ENCODE measurements at places on chromosomes 3 and 15.

DNA sequence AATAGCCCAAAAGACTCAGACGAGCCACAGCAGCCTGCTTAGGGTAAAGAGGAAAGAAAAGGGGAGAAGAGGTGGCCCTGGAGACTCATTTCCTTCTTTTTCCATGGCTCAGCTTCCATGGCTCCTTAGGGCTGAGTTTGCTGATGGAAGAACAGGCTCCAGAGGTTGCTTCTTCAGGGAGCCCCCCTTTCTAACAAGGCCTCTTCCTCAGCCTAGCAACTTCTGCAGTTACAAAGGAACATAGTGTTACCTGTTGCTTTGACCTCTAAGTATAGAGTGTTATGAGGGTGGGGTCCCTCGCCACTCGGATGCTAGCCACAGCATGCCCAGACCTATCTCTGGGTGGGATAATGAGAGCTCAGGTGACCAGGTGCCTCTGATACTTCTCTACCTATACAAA lies 43.2 kb upstream of the SPESP1 start:
- H3K36me3 ChIP-seq = no peaks in the 10 kb centered on the region
- H3K27me3 ChIP-seq = no peaks in the 10 kb centered on the region
- DNase-seq = no peak
- peaks cover 2% of the 10 kb centered on the region for H3K4me1 ChIP-seq

- H3K4me1 ChIP-seq = peaks cover 76% of the 10 kb centered on the region
- peak overlapping the region; percentile 1 for H3K27ac ChIP-seq
- no peak overlapping the region for H3K4me3 ChIP-seq
- DNase-seq = no peak
These were observed 6.3 kb downstream of the PXYLP1 start for GRCh38 chr3:141237701-141238521.

GRCh38 chr3:60841355-60841754 lies 409.9 kb downstream of the FHIT start:
- no peak for DNase-seq
- no peaks in the 10 kb centered on the region for H3K4me1 ChIP-seq
- no peaks in the 10 kb centered on the region for H3K36me3 ChIP-seq
- no peak overlapping the region for H3K4me3 ChIP-seq
- H3K27ac ChIP-seq = no peak overlapping the region

GRCh38 chr3:36482256-36482655 lies 102.0 kb downstream of the STAC start:
- H3K27me3 ChIP-seq = no peaks in the 10 kb centered on the region
- no peak overlapping the region for H3K4me3 ChIP-seq
- H3K4me1 ChIP-seq = no peaks in the 10 kb centered on the region
- no peaks in the 10 kb centered on the region for H3K36me3 ChIP-seq
- no peak for DNase-seq

DNA sequence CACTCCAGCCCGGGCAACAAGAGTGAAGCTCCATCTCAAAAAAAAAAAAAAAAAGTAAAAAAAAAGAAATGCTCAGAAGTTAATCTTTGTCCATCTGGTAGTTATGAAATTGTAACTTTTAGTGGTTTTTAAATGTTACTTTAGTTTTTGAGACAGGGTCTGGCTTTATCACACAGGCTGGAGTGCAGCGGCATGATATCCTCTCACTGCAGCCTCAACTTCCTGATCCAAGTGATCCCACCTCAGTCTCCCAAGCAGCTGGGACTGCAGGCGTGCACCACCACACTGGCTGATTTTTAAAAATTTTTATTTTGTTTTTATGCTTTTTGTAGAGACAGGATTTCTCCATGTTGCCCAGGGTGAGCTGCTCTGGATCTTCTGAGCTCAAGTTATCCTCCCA lies 1.3 kb downstream of the RNU5B-1 start:
- no peaks in the 10 kb centered on the region for H3K27me3 ChIP-seq
- no peak overlapping the region for H3K4me3 ChIP-seq
- H3K27ac ChIP-seq = no peak overlapping the region
- H3K4me1 ChIP-seq = peaks cover 14% of the 10 kb centered on the region
- H3K36me3 ChIP-seq = no peaks in the 10 kb centered on the region

- H3K36me3 ChIP-seq = no peaks in the 10 kb centered on the region
- H3K4me1 ChIP-seq = peaks cover 11% of the 10 kb centered on the region
- DNase-seq = no peak
- no peak overlapping the region for H3K4me3 ChIP-seq
- no peak overlapping the region for H3K27ac ChIP-seq
These were observed 3.1 kb upstream of the CFAP20DC start for GRCh38 chr3:59052803-59053411.

- no peak overlapping the region for H3K4me3 ChIP-seq
- no peaks in the 10 kb centered on the region for H3K36me3 ChIP-seq
- H3K27me3 ChIP-seq = no peaks in the 10 kb centered on the region
- H3K27ac ChIP-seq = no peak overlapping the region
These were observed 23.1 kb downstream of the PLXNB1 start for GRCh38 chr3:48406443-48407431.

- no peaks in the 10 kb centered on the region for H3K4me1 ChIP-seq
- H3K36me3 ChIP-seq = peaks cover 13% of the 10 kb centered on the region
- no peak for DNase-seq
- H3K27ac ChIP-seq = no peak overlapping the region
- H3K27me3 ChIP-seq = no peaks in the 10 kb centered on the region
- no peak overlapping the region for H3K4me3 ChIP-seq
These were observed 56.7 kb downstream of the UQCC5 start for GRCh38 chr3:52593103-52593502.

DNA sequence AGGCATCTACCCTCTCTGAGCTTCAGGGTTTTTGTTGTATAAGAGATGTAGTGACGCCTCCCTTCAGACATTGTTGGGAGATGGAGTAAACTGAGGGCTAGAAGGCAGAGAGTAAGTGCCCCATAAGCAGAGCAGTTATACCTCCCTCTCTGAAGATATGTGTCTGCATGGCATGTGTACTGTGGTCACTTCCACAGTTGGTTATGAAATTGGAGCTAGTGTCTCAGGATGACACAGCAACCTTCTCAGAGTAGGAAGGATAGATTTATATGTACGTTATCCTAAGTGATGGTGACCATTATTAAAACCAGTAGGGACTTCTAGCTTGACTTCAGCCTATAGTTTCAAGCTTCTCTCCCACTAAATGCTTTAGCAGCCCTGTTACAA lies 17.9 kb downstream of the PXK start:
- H3K27me3 ChIP-seq = no peaks in the 10 kb centered on the region
- peaks cover 32% of the 10 kb centered on the region for H3K4me1 ChIP-seq
- no peak for DNase-seq
- no peaks in the 10 kb centered on the region for H3K36me3 ChIP-seq
- H3K27ac ChIP-seq = no peak overlapping the region
- H3K4me3 ChIP-seq = no peak overlapping the region

GRCh38 chr3:117589454-117589853 lies 879.9 kb downstream of the TUSC7 start:
- no peaks in the 10 kb centered on the region for H3K36me3 ChIP-seq
- no peak for DNase-seq
- no peaks in the 10 kb centered on the region for H3K27me3 ChIP-seq
- no peak overlapping the region for H3K4me3 ChIP-seq
- H3K4me1 ChIP-seq = no peaks in the 10 kb centered on the region

DNA sequence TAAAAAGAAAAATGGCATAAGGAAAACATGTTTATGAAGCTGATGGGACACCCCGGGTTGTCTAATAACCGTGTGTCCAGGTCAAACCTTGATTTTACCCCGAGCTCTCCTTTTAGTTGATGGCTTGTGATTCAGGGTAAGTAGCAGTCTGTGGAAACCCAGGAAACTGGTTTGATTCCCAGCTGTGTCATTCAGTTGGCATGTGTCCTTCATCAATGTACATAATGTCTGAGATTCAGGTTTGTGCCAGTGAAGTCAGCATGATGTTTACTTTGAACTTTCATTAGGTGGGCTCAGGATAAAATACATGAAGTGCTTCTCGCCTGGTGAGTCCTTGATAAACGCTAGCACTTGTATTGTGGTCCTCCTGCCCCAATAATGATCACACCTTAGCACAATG lies 4.3 kb upstream of the COPG1 start:
- no peak overlapping the region for H3K4me3 ChIP-seq
- H3K36me3 ChIP-seq = no peaks in the 10 kb centered on the region
- H3K27ac ChIP-seq = no peak overlapping the region
- H3K27me3 ChIP-seq = no peaks in the 10 kb centered on the region
- peaks cover 16% of the 10 kb centered on the region for H3K4me1 ChIP-seq
- DNase-seq = no peak

DNA sequence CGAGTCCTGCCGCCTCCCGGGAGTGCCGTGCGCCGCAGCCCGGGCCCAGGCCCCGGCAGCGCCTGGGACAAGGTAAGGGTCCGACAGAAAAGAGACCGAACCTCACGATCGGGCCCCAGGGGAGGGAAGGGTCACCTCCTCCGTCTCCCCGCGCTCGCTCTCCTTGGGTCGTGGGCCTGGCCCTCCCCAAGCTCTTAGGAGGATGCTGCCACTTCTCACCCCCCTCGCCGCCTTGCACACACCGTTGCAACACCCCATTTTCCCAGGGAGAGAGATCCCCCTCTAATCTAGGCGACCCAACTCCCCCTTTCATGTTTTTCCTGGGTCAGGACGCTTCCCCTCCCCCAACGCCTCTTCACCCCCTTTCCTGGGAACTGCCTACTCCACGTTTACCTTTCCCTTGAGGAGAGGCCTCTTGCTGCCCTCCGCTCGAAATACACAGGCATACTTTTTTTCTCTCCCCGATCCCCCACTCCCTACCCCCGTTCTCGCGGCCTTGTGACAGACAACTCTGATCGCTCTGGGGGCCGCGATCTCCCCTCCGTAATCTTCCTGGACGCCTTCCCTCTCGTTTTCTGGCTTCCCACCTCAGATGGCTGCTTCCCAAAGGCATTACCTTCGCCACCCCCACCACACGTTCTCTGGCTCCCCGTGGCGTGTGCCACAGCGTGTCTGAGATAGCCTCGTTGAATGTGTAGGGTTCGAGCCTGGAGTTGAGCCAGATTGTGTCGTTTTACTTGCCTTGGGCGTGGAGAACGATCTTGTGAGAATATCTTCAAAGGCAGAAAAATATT lies 688 bp downstream of the SETD5 start:
- peaks cover 25% of the 10 kb centered on the region for H3K4me1 ChIP-seq
- H3K27me3 ChIP-seq = no peaks in the 10 kb centered on the region
- peaks cover 22% of the 10 kb centered on the region for H3K36me3 ChIP-seq
- H3K27ac ChIP-seq = peak overlapping the region; percentile 94
- DNase-seq = peak; percentile 19

DNA sequence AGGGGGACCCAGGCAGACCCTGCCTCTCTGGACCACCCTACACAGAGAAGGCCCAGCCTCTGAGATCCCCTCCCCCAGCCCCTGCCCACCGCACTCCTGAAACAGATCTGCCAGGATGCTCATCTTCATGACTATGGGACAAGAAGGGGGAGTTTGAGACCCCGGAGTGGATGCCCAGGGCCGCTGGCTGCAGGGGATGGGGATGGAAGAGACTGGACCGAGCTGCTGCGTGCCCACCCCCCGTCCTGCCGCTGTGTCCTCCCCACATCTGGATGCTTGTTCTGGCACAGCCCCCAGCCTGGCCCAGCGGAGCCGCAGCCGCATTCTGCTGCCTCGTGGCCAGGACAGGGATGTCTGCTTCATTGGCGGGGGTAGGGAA lies 30.3 kb upstream of the SEMA3F start:
- H3K27ac ChIP-seq = no peak overlapping the region
- H3K4me3 ChIP-seq = no peak overlapping the region
- no peaks in the 10 kb centered on the region for H3K27me3 ChIP-seq
- H3K36me3 ChIP-seq = peaks cover 23% of the 10 kb centered on the region

DNA sequence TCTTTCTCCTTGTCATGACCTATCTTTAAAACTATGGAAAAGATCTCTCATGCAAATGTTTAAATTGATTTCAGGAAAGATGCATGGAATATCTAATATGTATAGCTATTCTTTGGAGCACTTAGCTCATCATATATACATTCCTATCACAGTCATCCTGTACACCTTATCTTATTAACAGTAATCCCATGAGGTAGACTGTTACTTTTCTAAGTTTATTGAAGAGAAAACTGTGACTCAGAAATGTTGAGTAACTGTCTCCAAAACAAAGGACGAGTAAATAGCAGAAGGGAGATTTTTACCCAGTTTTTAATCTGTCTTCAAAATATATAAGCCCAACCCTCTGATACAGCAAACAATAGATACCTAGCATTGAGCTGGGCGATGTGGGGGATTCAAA lies 308.3 kb downstream of the GAP43 start:
- no peak overlapping the region for H3K4me3 ChIP-seq
- H3K27ac ChIP-seq = no peak overlapping the region
- DNase-seq = no peak
- no peaks in the 10 kb centered on the region for H3K27me3 ChIP-seq
- H3K4me1 ChIP-seq = no peaks in the 10 kb centered on the region

GRCh38 chr3:133464573-133464972 lies 64.7 kb downstream of the BFSP2 start:
- H3K4me3 ChIP-seq = no peak overlapping the region
- no peak overlapping the region for H3K27ac ChIP-seq
- H3K4me1 ChIP-seq = peaks cover 41% of the 10 kb centered on the region
- no peak for DNase-seq
- no peaks in the 10 kb centered on the region for H3K36me3 ChIP-seq

DNA sequence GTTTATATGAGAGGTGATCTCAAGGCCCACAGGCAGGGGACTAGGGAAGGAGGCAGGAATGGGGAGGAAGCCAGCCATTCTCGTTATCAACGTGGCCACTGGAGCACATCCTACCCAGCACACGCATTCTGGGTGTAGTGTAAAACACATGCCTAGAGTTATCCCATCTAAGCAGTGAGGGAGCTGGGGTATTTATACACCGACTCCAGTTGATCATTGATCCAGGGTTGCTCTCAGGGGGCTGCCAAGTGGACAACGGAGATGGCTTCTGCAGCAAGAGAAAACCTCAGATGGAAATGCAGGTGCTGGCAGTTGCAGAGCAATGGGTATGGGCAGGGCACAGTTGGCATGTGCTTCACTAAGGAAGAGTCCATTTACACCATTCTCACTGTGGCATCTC lies 30.4 kb upstream of the SYNM start:
- DNase-seq = no peak
- no peaks in the 10 kb centered on the region for H3K27me3 ChIP-seq
- H3K27ac ChIP-seq = no peak overlapping the region
- H3K4me1 ChIP-seq = peaks cover 3% of the 10 kb centered on the region
- no peaks in the 10 kb centered on the region for H3K36me3 ChIP-seq
- no peak overlapping the region for H3K4me3 ChIP-seq

DNA sequence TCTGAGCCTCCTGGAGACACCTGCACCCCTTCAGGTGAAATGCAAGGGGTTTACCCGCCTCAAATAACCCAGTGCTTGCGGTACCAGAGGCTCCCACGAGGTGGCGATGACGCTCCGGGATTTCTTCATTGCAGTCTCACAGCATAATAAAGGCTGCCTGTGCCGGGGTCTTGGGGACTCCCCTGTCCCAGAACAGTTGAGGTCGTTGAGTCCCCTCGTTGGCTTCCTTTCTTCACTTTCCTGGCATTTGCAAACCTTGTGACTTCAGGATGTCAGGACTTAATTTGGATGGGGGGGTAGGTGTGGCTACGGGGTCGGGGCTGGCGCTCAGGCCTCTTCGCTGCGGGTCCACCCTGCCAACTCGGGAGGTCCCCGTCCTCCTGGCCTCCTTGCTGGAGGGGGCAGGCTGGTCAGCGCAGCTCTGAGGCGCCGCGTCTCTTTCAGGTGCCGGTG lies 1.3 kb downstream of the GNAT1 start:
- H3K27me3 ChIP-seq = peaks cover 23% of the 10 kb centered on the region
- peak; percentile 84 for DNase-seq
- no peak overlapping the region for H3K27ac ChIP-seq
